Lower lobe of right lung (tissue), 2 donors: ENCODE measurements at places on chromosomes 7 and 10. TPM values are rescaled to one million over a fixed set of nuclear protein-coding genes. Genes with fewer than 3 reads are reported as not detected.
A peak's percentile ranks its signal among the peaks of the same experiment; 100 is the strongest.

DNA sequence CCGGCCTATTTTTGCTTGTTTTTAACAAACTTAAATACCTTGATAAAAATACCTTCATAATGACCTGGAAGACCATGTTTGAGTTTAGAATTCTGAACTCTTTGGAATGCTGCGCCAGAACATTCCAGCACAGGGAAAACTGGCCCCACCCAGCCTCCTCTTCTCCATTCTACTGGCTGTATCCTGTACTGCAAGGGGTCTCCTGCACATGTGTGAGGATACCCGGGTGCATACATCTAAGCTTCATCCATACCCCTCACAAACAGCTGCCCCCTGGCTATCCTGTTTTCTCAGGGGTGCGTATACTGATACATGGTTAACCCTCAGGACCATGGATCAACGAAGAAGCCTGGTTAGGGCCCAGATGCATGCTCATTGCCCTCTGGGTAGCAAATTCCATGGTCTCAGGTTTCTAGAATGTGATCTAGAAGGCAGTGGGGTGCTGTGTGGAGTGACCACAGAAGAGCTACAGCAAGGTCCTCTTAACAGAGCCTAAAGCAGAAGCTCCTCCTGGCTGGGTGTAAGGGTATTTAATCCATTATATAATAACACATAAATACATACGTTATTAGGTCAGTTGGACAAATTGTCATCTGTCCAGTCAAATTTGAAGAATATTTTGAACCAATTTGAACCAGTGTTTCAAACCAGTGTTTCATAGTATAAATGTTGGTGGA, 26.1 kb downstream of the HACD1 start:
- DNase-seq, result no peak

DNA sequence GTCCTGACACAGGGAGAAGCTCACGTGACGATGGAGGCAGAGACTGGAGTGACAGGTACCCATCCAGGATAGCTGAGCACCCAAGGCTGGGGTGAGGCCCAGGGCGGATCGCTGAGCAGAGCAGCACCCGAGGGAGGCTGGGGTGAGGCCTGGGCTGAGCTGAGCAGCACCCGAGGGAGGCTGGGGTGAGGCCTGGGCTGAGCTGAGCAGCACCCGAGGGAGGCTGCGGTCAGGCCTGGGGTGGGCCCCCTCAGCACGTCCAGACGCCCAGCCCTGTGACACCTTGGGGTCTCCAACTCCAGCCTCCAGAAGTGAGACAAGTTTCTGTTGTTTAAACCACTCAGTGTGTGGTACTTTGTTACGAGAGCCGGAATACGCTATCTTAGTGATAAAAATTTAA, 236.3 kb downstream of the ZMYND11 start:
- no peak for DNase-seq

GRCh38 chr7:98598846-98599615, 18.1 kb upstream of the NPTX2 start:
- no peak for DNase-seq

The SPDYE5 gene
- total RNA-seq, result not detected

The WIPF3 gene
- 0.95 TPM for total RNA-seq

DNA sequence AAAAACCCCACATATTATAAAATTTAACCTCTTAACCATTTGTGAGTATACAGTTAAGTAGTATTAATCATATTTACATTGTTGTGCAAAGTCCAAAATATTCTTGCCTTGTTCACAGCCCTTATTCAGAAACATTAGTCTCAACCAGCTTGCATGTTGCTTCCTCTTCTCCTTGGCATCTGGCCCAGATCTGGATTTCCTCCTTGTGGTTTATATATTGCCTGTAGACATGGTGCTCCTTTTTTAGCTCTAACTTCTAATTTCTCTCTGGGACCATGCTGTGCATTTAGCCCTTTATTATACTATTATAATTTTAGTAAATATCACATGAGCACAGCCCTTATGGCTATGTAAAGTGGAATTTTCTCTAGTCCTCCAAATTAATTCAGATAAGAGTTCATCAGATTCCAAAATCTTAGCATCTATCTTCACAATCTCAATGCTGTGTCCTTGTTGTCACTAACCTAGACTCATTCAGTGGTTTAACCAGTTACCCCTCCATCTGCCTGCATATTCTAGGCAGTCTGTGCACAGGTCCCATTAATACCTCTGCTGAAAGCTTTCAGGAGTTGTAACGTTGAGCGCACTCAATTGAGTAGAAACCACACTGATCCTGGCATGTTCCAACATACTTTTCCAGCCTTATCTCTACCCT, 7.9 kb downstream of the CPED1 start:
- DNase-seq, result peak; percentile 48

GRCh38 chr10:130371666-130372065, 235.5 kb downstream of the GLRX3 start:
- DNase-seq, result no peak

DNA sequence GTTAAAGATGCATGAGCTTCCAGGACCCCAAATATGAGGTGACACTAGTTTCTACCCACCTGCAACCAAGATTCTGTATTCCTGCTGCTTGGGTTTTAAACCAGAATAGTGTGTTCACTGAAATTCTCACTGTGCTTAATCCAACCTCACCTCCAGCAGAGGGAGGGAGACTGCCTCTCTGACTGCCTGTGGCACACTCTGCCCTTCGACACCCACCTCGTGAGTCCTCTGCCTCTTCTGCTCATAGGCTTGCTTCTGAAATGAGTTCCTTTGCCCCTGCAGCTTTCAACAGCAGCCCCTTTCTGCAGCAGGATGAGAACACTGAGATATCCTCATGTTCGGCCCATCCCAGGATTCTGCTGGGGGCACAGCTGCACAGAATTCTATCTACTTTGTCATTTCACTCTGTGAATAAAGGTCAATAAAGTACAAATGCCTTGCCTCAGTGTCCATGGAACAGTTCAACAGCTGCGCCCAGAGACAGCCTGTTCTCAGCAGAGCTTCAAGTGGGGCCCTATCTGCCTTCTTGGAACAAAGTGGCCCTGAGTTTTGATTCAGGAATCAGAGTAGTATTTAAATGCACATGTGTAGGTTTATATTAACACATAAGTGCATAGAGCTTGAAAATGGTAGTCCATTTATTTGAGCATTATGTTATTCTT, 632.5 kb downstream of the TNS3 start:
- no peak for DNase-seq

DNA sequence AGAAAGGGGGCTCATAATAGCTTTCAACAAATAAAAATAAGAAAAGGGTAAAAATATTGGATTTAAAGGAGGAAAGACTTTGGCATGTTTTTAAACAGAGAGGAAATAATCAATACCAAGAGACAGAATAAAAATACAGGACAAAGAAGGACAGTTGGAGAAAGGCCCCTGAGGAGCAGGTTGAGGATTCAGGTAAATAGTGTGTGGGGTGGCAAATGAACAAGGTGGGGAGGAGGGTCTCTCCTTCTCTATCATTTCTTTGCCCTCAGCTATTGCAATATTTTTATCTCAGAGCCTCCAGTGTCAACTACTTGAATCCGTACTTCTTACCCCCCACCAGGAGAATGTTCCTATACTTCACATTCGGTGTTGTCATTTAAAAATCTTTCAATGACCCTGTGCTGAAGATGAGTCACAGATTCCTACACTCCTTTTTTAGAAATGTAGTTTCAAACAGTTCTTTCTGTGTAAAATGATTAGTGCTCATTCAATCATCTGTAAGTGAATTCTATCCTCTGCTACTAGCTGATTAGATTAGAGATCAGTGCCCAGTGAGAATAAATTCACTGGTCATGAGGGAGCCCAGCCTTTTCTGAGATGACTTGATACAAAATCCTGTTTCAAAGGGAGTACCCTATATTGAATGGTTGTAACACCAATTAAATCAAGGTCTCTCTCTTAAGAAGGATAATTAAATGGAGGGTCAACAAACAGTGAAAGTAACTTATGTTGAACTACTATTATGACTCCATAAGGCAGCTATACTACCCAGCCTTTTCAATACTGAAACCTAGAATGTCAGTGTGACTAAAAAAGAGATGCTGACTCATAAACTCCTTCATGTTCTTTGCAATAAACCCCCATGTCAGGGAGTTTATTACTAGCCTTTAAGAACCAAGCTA, 50.4 kb upstream of the WNT16 start:
- DNase-seq, result no peak

GRCh38 chr10:116632596-116633215, 12.0 kb downstream of the PNLIPRP2 start:
- no peak for DNase-seq

The C7orf57 gene
- total RNA-seq, result 1.6 TPM

- DNase-seq, result no peak
Measured at GRCh38 chr10:120818301-120818700, 32.9 kb upstream of the WDR11 start.

The NACAD gene
- 2.5 TPM for total RNA-seq

DNA sequence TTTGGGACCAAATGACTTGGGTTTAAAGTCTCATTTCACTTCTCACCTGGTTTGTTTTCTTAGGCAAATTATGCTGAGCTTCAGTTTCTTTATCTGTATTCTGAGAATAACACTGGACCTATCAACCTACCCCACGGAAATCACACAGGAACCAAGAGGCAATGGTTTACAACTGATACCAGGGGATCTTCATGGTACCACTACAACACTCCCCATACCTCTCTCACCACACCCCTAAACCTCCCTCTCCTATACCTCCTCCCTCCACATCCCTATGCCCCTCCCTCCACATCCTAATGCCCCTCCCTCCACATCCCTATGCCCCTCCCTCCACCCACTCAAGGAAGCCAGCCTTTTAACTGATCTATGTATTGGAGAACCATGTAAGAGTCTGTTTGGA, 9.9 kb downstream of the FAM204A start:
- DNase-seq, result no peak

The TMEM229A gene
- not detected for total RNA-seq

- DNase-seq, result peak; percentile 46
Measured at GRCh38 chr10:70758757-70759514, 26.2 kb downstream of the TBATA start.

DNA sequence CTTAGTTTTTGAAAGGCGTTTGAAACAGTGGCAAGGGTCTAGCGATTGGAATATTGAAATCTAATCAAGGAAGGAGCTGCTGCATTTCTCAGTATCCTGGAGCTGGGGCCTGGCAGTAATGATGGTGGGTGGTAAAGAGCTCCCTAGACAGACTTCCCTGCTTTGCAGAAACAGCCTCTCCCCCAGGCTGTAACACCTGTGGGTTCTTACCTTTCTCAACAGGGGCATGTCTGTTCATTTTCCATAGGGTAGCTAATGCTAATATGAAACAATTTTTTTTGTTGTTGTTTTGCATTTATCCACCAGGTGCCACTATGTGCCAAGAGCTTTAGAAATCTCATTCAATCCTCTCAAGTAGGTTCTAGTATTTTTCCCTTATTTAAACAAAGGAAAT, 345.5 kb downstream of the REEP3 start:
- no peak for DNase-seq

DNA sequence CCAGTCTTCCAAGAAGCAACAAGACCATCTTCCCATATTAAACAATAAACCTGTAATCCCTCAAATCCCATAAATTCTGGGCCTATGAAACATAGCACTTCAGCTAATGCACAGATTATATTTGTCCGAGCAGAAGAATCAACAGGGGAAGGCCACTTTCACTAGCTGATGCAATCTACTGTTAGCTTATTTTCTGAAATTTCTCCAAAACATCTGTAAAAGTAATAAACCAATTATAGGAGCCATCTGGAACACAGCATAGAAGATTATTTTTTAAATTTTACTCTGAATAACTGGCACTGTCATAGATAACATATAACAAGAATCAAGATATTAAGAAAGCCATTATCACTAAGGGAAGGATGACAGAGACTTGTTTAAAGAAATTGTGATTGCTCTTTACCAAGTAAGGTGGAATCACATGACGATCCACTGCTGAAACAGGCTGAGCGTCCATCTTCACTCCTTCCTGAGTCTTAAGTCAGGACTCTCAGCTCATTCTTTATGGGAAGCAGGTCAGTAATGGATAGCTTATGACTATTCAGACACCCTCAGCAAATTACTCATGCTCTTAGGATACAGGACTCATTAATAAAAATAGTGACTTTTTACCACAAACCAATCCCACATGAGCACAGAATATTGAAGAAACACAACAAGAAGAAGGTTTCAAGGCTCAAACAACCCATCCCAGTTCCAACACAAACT, 719.5 kb downstream of the XPNPEP1 start:
- no peak for DNase-seq

- DNase-seq, result no peak
Measured at GRCh38 chr10:6558759-6559461, 21.2 kb downstream of the PRKCQ start.

DNA sequence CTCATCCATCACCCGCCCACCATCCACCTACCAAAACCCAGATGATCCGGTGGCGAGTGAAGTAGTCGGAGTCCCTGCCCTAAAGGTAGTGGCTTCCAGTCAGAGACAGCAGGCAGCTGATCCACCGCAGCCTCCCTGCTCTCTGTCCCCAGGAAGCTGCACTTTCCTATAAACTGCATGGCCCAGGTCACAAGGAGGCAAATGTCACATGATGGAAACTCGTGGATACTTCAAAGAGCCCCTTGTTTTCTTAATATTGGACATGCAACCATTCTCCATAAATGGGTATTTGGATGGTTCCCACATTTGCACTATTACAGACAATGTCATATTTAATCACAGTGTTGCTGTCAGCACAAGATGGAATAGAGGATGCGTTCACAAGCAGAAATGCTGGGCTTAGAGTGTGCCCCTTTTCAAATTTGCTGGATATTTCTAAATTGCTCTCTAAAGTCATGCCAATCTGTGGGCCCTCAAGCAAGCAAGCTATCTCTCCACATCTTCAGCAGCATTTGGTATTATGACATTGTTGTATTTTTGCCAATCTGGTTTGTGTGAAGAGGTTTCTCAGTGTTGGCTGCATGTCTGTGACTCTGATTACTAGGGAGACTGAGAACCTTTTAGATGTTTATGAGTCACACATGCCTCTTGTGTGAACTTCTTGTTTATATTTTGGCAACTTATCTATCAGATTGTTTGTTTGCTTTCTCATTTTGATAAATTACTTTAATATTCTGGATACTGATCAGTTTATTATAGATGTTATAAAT, 822.0 kb downstream of the TNS3 start:
- no peak for DNase-seq

- DNase-seq, result no peak
Measured at GRCh38 chr10:47295411-47295810, 4.6 kb upstream of the GDF10 start.

- no peak for DNase-seq
Measured at GRCh38 chr10:120783867-120784266, 67.3 kb upstream of the WDR11 start.

The WNT8B gene
- total RNA-seq, result 0.18 TPM

GRCh38 chr10:17255512-17255911, 27.5 kb downstream of the VIM start:
- no peak for DNase-seq

The SKIDA1 gene
- 0.95 TPM for total RNA-seq
